ENCODE measurements at places on chromosomes 6 and 20.

- DNase-seq: no peak
Observed at GRCh38 chr20:48912065-48912464, 9.4 kb upstream of the ARFGEF2 start.

- DNase-seq: no peak
Observed at GRCh38 chr6:36989264-36989663, 3.3 kb upstream of the MTCH1 start.

DNA sequence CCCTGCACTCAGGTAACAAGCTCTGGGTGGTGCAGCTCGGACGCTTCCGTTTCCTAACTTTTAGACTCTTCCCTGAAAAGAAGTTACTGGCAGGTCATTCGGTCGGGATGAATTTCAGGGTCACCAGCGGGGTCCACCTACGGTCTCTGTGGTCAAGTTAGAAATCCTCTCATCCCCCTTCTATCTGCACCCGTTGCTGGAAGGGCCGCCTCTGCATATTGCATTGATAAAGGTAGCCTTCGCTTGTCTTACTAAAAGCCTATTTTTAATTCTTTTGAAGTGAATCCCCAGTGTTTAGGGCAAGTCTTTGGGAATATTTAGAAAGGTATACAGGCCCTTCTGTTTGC is 47.3 kb downstream of the LRRN4 start:
- DNase-seq: peak; percentile 9

GRCh38 chr20:388034-388994 is 7.8 kb downstream of the TRIB3 start:
- DNase-seq: no peak

- DNase-seq: no peak
Observed at GRCh38 chr20:44869471-44869870, 16.0 kb upstream of the YWHAB start.

DNA sequence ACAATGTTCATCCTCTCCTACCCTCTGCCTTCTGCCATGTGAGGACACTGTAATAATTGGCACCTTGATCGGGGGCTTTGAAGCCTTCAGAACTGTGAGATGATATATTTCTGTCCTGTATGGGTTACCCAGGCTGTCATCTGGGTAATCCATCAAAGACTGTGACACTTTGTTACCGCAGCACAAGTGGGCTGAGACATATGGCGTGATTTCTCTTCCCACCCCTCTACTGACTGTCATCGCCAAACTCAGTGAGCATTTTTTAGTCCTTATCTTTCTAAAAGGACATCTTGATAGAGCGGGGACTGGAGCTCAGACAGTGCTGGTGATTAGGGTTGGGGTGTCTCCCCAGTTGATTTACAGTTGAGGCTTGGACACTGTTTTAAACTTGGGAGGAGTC is 10.4 kb upstream of the PLG start:
- DNase-seq: no peak

DNA sequence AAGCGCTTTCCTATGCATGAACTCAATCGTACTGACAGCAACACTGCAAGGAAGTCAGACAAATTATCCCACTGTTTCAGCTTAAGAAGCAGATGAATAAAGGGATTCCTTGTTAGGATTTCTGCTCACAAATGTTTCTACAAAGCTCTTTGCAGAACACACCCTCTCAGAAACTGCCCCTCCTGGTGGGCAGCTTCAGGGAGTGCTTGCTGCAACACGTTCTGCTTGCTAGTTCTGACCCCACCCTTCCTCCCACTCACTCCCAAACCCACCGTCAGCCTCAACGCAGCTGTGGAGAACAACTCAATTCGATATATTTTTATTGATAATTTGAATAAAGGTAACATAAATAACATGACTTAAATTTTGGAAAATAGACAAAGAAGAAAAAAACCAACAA is 250.8 kb upstream of the PRDM1 start:
- DNase-seq: no peak

DNA sequence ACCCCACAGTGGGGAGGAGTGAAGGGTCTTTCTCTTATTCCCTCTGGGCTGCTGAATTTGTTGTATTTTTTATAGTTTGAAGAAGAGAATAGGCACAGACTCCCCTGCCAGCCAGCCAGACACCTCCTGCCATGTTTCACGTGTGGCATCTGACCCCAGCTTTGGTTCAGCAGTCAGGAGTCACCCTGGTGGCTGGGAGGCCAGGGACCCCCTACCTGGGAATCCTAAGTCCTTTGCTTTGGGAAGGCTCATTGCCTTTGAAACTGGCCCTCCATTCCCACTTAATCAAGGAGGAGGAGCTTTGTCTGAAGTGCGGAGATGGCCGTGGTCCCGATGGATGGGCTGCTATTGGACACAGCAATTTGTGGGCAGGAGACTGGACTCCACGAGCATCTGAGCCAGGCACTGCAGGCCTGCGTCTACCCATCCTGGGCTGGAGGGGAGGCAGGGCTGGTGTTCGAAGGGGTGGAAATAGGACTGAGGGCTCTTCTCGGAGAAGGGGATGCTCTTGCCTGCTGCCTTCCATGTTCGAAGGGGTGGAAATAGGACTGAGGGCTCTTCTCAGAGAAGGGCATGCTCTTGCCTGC is 196.1 kb downstream of the DLL1 start:
- peak; percentile 16 for DNase-seq

- peak; percentile 81 for DNase-seq
Observed at GRCh38 chr6:149895048-149895590, 2.8 kb downstream of the RAET1E start.

DNA sequence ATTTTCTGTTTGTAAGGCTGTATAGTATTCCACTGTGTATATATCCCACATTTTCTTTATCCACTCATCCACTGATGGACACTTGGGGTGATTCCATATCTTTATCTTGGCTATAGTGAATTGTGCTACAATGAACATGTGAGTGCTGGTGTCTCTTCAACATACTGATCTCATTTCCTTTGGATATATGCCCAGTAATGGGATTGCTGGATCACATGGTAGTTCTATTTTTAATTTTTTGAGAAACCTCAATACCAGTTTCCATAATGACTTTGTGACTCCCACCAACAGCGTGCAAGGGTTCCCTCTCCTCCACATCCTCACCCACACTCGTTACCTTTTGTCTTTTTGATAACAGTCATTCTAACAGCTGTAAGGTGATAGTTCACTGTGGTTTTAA is 166.0 kb downstream of the ARHGAP18 start:
- no peak for DNase-seq

DNA sequence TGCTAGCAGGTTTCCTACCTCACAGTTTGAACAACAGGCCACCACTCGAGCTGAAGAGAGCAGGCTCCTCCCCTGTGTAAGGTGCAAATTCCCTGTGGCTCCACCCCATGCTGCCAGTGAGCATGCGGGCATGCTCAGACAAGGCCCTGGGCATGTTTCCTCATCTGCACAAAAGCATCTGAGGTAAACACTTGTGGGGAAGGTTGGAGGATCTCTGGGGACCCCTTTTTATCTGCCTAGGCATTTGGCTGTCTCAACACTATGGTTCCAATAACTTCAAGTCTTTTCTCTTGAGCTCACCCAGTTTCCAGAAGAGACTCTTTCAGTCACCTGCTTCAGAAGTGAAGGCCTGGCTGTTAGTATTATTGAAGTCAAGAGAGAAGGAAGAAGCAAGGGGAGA is 9.4 kb downstream of the C6orf58 start:
- no peak for DNase-seq

DNA sequence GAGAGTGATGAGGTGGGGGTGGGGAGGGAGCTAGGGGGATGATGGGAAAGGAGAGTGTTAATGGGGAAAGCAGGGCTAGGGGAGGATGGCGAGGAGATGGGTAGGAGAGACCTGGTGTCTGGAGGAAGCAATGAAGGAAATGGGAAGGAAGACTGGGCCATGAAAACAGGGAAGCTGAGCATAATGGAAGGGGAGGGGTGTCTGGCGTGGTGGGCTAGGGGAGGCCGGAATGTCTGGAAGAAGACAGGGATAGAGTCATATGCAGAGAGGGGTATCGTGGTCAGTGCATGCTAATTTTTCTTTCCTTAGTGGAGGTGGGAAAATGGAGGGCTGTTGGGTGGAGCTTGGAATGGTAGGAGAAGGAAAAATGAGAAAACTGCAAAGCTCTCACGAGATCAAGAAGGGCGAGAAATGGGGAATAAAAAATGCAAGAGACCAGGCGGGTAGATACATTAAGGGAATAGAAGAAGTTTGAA is 423 bp downstream of the KLHDC3 start:
- no peak for DNase-seq

GRCh38 chr20:13099676-13100075 is 90.9 kb downstream of the SPTLC3 start:
- no peak for DNase-seq

- no peak for DNase-seq
Observed at GRCh38 chr20:62186887-62187866, 4.3 kb downstream of the MTG2 start.

DNA sequence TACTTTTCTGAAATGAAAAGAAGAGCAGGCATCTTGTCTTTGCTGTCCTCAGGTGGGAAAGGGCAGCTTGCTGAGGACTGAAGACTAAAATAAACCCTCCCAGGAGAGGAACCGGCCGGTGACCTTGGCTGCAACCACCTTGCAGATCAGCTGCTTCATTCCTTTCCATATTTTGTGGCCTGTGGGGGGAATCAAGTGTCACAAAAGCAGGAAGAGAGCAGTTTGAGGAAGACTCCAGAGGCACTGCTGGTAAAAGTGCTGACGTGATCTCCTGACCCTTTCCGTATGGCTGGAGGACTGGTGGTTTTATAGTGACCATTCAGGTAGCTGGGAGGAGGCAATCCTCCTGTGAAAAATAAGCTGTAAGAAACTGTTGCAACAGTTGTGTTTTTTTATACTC is 157.0 kb downstream of the PLCB4 start:
- no peak for DNase-seq

GRCh38 chr6:73728548-73729205 is 32.7 kb downstream of the CD109 start:
- DNase-seq: no peak

DNA sequence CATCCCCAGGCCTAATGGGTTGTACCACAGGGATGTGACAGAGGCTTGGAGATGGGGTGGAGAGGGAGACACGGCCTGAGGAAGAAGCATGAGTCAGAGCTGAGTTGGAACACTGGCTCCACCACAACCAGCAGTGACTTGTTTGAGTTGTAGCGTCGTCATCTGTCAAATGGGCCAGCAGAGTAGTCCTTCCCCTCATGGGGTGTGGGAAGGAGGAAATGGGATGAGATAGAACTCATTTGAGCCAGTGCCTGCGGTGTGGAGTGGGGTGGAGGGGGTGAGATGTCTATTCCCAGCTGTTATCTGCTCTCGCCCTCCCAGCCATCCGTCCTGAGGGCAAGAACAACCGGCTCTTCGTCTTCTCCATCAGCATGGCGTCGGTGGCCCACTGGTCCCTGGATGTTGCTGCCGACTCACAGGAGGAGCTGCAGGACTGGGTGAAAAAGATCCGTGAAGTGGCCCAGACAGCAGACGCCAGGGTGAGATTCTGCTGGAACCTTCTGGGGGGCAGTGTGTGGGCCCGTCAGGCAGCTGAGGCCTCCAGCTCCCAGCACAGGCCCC is 32.5 kb downstream of the PLCG1 start:
- DNase-seq: peak; percentile 47

- no peak for DNase-seq
Observed at GRCh38 chr6:93243231-93243778, 176.1 kb downstream of the EPHA7 start.

DNA sequence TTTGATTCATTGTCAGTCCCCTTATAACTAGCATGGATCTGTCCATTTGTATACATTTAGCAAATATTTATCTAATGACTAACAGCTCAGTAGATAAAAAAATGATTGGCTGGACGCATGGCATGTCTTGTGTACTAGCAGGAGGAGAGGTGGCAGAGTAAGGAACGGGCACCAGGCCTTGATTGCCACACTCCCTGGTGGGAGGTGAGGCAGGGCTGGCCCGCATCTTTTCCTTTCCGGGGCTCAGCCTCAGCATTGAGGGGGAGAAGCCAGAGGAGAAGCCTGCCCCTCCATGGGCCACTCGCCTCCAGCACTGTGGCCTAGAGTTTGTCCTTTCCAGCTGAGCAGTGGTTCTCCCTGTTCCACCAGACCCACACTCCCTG is 84.9 kb upstream of the TMEM181 start:
- DNase-seq: no peak

DNA sequence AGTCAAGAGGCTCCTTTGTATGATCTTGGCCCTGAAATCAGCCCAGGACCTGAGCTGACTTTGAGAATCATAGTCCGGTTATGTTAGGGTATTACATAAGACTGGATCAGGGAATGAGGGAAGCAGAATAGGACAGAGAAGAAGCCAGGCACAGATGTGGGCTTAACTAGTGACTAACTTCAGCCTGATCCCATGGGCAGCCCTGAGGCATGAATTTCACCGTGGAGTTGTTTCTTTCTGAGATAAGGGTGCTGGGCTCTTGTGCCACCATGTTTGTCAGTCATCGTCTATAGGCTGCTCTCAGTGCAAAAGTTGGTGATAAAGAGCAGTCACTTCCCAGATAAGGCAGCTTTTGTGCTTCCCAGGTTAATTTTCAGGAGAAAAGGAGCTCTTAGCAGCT is 544.7 kb upstream of the SPTLC3 start:
- no peak for DNase-seq

DNA sequence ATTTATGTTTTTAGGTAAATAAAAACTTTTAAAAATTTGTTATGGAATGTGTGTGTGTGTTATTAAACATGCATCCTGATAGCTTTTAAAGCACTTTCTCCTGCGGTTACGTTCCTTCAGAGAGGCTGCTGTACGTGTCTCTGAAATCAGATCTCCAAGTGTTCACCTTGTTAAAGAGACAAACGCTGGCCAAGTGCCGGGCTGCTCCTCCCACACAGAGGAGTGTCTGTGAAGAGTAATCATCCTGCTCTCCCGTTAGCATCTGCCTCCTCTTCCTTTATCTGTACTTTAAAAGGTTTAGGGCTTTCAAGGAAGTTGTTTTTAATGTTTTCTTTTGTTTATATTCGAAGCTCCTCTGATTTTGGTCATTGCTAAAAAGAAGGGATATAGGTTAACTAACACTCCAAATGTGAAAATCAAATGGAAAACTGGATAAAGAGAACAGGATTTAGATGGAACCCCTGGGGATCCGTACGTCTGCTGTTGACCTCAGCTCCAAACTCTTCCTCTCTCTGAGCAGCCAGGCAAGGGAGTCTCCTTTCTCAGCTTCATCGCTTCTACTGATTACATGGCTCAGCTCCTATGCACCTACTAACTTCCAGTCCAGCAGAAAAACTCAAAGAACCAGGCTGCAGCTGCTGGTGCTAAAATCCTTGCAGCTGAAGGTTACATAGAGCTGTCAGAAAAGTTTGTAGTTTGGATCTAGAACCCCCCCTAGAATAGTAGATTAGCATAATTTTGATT is 20.0 kb downstream of the IRF4 start:
- no peak for DNase-seq

GRCh38 chr6:125279961-125280360 is 21.8 kb downstream of the HDDC2 start:
- DNase-seq: no peak

Data from adrenal gland (tissue), 19 donors.